ENCODE measurements at places on chromosomes 2 and 18.

DNA sequence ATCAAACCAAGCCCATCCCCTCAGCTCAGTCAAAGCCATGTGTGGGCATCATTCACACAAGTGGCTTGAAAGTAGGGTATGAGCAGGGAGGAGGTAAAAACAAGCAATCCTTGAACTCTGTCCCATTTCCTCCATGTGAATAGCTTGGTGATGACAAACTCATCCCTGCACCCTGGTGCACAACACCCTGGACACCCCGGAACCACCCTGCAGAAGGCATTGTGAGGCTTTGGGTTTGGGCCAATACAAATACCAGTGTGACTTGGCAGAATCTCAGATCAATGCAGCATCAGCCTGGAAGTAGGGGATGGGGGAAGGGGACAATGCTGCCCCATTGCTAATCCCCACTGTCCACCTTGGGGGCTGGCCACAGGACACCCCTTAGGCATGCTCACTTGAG, 28.6 kb downstream of the TGFA start:
- DNase-seq, result no peak

DNA sequence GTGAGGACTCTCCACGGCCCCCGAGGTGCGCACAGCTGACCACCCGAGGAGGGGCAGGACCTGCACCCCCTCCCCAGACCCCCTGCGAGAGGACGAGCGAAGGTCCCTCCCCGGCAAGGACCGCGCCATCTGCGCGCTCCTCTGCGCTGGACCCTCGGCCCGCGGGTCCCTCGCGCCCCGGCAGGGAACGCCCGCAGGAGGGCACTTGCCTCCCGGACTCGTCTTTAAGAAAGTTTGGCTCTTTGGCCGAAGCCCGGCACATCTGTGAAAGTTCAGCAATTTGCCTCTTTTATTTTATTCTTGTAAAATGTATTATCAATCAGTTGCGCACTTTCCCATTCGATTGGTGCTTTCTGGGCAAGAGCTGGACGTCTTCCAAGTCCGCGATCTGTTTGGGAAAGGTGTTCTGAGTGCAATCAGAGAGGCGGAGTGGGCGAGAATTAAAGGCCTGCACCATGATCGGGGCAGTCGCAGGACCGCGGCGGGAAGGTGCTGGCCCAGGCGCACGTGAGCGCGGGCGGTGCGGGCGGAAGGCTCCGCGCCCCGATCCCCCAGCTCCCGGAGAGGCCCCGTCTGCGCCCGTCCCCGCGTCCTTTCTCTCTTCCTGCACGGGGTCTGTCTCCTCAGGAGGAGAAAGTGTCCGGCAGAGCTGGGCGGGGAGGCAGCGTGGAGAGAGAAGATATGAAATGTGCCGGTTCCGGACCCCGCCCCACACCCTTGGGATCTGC, 1.6 kb upstream of the ALKAL2 start:
- DNase-seq, result no peak

GRCh38 chr18:55179425-55179824, 220.2 kb upstream of the CCDC68 start:
- no peak for DNase-seq

DNA sequence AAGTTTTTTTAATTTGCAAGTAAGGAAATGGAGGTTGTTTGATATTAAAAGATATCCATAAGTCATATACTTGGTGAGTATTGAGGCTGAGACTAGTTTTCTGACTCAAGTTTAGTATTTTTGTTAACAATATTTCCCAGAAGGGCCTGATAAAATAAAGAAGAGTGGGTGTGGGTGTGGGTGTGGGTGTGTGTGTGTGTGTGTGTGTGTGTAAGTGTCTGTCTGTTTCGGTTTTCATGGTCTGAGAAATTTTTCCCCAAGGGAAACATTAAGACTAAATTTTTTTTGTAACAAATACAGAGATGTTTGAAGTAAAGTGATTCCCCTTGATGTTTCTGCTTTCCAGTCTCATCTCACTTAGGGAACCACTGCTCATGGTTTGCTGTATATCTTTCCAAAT, 36.5 kb downstream of the PPM1B start:
- no peak for DNase-seq

DNA sequence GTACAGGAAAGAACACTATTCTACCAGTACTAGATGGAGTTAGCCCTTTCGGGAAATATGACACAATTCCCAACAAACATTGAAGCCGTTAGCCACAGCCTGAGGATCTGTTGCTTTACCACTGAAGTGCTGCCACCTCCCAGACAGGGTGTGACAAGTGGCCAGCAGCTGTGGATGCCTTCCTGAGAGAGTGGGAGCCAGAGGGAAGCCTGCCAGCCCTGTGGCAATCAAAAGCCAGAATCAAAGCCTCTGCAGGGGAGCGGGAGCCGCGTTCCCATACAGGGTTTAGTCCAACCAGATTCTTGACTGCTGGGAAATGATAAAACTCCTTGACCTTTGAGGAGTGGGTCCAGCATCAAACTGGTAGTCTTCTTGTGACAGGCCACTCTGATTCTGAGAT, 38.0 kb downstream of the SLC4A1AP start:
- no peak for DNase-seq

- DNase-seq, result no peak
Observed at GRCh38 chr2:197310987-197311420, 424 bp upstream of the ANKRD44 start.

- DNase-seq, result no peak
Observed at GRCh38 chr2:196142825-196143224, 28.6 kb downstream of the STK17B start.

GRCh38 chr2:121099329-121100290, 185.4 kb downstream of the TFCP2L1 start:
- DNase-seq, result no peak

DNA sequence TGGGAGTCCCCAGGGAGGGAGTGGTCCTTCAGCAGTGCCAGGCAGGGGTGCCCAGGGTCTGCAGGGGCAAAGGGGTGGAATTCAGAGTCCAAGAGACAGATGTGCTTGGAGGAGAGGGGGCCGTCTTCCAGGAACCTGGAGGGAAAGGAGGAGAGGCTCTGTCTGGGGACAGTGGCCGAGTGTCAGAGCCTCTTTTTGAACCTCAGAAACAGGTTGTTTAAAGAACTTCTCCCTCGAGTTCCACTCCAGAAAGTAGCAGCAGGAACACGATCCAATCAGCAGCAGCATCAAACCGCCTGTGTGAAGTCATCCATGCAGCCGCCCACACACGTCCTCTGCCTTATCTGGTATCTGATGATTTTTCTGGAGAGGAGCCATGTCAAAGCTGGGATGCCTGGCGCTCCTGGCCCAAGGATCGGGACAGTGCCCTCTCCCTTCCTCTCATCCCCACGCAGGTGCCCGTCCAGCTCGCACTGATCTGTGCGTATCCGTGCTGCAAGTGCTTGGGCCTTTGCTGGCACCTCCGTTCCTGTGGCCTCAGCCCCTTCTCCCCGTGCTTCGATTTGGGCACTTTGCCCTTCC, 205.1 kb downstream of the NDUFA10 start:
- DNase-seq, result no peak

GRCh38 chr2:72263776-72264060, 116.1 kb upstream of the CYP26B1 start:
- no peak for DNase-seq

GRCh38 chr2:201450954-201451291, 335 bp downstream of the TRAK2 start:
- DNase-seq, result no peak

DNA sequence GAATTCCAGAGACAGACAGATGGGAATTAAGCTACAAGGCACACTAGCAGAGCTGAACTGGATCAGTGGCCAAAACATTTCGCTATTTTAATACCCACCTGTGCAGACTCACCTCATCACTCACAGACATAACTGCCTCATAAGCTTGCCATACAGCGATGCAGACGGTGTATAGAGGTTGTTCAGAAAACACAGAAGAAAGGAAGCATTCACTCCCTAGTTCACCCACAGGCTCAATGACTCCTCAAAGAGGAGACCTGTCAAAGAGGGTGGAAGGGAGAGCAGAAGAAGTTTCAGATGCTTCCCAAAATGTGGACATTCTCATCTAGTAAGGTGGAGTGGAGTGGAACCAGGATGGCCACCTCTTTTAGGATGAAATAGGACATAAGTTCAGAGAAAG, 81.7 kb upstream of the SPHKAP start:
- DNase-seq, result no peak

- no peak for DNase-seq
Observed at GRCh38 chr2:218438596-218438995, 19.7 kb downstream of the VIL1 start.

DNA sequence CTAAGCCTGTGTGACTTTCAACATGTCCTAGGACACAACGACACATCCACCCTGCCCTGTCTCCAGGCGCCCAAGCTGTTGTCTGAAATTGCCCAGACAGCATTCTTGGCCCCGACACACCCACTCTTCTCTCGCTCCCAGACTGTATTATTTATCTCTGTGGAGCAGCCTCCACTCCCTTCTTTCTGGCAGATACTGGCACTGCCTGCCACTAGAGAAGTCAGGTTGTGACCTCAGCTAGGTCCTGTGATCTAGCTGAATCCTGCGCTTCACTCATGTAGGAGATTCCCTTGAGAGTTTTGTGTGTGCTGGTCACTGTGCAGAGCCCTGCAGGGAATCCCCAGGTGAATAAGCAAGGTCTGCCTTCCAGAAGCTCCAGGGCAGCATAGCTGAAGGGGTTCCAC, 77.1 kb upstream of the TNP1 start:
- no peak for DNase-seq

All from NCI-H1436 treated with DMSO at 0.1 percent for 48 hours (cell line).